ENCODE measurements at places on chromosomes 3 and 15.

GRCh38 chr3:42163622-42164244 lies 72.6 kb downstream of the TRAK1 start:
- DNase-seq: no peak

DNA sequence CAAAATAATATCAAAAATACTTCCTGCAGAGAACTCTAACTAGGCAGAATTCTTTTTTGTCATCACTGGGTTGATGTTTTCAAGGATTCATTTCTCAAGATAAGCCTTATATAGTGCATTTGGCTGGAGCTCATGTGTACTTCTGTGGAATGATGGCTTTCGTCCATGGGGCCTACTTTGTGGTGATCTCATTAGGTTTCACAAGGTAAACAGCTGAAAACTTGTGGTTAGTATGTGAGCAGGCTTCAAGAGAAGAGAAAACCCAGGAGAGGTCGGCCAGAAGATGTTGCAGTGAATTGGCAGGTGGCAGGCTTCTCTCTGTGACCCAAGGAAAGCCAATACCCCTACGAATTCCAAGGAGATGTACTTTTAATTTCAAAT lies 121.4 kb upstream of the PHLDB2 start:
- DNase-seq: peak; percentile 73

DNA sequence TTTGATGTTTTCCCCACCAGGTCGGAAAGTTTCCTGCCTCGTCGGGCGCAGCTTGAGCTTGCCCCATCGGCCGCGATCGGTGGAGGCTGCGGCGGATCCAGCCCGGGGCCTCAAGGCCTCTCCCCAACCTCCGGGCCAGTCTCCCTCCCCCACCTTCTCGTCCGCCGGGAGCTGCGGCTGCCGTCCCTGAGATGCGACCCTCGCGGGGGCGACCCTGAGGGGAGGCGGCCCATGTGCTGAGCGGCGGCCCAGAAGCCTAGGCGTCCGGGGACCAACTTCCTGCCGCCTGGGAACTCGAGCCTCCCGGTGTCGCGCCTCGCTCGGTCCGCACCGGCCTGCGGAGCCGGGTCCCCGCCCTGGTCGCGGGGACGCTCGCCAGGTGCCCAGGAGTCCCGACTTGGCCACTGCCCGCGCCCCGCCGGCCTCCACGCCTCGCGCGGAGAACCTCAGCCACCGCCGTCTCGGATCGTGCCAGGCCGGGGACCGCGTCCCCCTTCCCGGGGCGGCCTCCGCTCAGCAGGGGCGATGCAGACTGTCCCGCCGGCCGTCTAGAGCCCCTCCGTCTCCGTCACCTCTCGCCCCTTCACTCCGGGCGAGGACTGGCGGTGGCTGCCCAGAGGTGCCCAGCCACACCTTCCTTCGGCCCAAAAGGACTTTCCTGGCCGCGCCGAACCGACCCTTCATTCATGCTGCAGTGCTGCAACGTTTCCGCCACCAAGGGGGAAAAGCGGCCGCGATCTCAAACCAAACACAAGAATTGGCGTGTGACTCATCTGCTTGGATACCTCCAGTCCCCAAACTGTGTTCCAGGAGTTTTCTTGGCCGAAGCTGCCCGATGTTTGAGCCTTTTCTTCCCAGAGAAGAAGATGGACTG lies 656 bp downstream of the SLMAP start:
- DNase-seq: no peak

GRCh38 chr15:51982013-51982769 lies 10.6 kb upstream of the LEO1 start:
- no peak for DNase-seq

- DNase-seq: no peak
Observed at GRCh38 chr15:70297465-70298058, 199.8 kb upstream of the TLE3 start.

DNA sequence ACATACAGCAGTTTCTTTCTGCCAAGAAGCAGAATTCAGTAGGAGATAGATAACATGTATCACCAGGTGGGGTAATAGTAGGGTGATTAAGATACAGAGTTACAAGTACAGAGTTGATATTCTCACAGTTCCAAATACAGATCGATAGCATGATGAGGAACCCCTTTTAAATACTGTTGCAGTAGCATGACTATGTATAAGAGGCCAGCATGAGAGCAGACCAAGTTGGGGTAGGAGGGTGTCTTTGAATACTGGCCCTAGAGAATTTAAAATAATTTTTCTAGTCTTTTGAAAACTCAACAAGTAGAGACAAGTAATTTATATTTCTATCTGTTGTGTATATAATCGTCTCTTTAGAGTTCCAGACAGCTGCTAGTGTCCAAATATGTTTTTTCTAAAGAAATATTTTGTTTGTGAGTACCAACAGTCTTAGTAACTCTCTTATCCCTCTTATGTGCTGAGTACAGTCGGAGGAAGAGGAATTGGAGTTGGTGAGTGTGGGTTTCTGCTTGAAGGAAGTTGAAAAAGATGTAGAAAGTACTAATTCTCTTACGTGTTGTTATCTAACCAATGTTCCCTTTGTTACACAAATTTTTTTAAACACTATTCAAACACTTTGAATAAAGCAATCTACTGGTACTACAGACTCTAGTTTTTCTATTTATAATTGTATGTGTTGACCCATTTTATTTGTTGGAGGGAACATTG lies 30.2 kb downstream of the LYSMD4 start:
- no peak for DNase-seq

GRCh38 chr3:99938270-99938911 lies 120.7 kb downstream of the CMSS1 start:
- DNase-seq: no peak

GRCh38 chr15:71541746-71542145 lies 268.6 kb upstream of the NR2E3 start:
- DNase-seq: no peak

GRCh38 chr3:89698208-89698830 lies 590.9 kb downstream of the EPHA3 start:
- DNase-seq: no peak

GRCh38 chr3:151979906-151980305 lies 106.5 kb downstream of the SUCNR1 start:
- DNase-seq: no peak

GRCh38 chr15:98738689-98739401 lies 90.5 kb downstream of the IGF1R start:
- no peak for DNase-seq

DNA sequence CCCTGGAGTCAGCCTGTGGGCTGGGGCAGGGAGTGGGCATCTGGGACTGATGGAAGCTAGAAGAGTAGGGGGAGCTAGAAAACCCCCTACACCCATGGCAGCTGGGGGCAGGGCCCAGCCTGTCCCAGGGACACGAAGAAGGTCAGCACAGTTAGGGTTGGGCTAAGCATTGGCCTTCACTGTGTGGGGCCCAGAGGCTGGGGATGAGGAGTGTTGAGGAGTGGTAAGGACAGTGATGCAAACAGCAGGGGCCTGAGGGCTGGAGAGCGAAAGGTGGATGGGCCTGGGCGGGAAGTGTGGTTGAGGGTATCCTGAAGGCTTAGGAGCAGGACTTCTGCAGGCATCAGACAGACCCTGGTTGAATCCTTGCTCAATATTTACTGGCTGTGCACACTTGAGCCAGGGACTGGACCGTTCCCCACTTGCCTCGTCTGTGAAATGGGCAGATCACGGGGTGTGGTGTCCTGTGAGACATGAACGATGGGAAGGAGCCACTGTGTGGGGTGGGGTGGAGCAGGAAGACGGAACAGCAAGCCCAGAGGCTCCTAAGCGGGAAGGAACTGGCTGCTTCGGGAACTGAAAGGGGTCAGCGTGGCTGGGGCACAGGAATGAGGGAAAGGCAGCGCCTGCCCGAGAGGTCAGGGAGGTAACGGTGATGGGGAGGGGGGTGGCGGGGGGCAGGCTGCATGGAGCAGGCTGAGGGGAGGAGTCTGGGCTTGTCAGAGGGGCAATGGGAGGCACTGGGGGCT lies 7.3 kb downstream of the PRKCD start:
- DNase-seq: no peak

DNA sequence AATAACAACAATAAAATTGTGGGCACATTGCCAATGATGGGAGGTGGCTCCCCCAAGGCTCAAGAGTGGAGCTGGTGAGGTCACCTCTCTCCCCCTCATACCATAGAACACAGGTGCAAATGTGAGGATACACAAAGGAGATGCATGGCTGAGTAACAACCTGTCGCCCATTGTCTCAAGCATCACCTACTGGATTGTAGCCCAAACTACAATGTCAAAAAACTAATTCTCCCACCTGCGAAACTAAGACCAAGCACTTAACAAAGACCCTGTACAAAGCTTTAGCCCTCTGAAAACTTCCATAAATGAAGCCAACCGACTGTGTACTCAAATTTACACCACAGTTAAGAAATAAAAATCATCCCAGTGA lies 50.4 kb upstream of the IGSF11 start:
- no peak for DNase-seq

DNA sequence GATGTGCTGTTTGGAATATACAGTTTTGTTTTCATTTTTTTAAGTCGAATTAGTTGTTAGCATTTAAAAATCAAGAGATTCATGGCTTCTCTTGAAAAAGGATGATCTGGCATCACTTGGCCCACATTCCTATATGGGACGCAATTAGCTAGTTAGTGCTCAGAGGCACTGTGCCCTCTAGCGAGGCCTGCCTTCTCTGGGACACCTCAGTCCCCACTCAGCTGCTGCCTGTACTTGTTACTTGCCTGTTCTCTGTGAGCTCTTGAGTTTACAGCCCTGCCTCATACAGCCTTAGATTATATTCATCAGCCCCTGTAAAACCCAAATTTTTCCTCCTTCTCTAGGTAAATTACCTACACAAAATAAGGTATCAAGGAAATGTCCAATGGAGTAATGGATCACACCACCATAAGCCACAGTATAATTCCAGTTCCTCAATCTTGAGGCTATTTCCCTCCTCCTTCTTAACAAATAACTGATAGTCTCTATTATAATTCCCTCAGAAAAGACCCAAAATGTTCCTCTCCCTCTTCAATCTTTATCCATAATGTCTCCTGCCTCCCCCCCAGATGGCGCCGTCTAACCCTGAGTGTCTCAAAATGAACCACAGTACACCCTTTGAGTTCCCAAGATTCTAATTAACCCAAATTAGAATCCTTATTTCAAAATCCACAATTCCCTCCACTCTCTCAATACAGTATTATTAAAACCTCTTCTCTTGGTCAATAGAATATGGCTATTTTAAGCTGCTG lies 2.7 kb downstream of the ZMAT3 start:
- no peak for DNase-seq

DNA sequence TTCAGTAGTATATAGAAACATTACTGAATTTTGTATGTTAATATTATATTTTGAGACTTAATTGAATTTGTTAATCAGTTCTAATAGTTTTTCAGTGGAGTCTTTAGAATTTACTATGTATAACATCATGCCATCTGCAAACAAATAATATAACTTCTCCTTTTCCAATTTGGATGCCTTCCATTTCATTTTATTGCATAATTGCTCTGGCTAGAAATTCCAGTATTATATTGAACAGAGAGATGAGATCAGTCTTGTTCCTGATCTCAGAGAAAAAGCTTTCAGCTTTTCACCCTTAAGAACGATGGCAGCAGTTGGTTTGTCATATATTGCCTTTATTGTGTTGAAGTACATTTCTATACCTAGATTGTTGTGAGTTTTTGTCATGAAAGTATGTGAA lies 40.4 kb downstream of the OR4F15 start:
- no peak for DNase-seq

DNA sequence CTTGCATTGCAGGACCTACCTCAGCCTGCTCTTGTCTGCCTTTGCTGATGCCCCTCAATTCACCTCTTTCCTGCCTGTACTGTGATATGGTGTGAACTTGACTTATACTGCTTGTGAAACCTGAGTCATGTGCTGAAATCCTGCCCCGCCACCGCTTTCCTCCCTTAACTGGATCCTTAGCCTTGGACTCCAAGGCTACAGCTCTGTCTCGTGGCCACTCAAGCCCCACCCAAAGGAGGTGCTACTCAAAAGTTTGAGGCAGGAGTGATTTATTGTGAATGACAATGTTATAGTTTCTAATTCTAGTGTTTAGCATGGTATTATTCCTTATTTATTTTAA lies 56.1 kb downstream of the MYZAP start:
- peak; percentile 48 for DNase-seq

DNA sequence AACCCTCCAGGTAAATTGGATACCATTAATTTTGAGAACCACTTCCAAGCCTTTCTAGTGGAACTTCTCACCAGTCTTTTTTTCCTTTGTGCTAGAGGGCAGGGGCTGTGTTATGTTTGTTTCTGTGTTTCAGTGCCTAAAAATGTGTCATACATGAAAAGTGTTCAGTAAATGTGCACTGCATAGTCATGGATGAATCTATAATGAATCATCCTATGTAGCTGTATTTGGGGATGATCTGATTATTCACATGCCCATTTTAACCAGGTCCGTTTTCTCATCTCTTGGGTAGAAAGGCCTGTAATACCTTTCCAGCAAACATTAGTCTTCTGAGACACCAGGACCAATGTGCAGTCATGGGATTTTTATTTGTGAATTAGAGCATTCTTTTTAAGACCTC lies 583.0 kb upstream of the GOLIM4 start:
- DNase-seq: no peak
